ENCODE measurements at places on chromosomes 16 and 17. TPM values are rescaled to one million over a fixed set of nuclear protein-coding genes. Genes with fewer than 3 reads are reported as not detected.
A peak's percentile ranks its signal among the peaks of the same experiment; 100 is the strongest.

The RNF43 gene
- total RNA-seq, result 1.5 TPM

GRCh38 chr17:44840936-44841335 is 6.7 kb upstream of the HIGD1B start:
- DNase-seq, result no peak

The GRIN2C gene
- total RNA-seq, result not detected

DNA sequence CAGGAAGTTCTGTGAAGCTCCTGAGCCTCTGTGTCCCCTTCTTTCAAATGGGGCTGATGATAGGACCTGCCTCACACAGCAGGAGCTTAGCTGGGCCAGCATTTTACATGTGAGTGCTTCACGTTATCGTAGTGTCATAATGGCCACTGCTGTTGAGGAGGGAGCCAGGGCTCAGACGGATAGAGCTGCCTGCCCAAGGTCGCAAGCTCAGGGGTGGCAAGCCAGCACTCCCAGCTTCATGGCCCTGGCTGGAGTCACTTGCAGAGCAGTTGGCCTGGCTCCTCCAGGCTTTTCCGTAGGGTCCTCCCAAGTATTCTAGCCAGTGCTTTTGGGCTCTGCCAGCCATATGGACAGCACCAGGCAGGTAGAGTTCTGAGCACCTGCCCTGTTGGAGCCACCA is 115.1 kb downstream of the SOCS1 start:
- DNase-seq, result no peak

DNA sequence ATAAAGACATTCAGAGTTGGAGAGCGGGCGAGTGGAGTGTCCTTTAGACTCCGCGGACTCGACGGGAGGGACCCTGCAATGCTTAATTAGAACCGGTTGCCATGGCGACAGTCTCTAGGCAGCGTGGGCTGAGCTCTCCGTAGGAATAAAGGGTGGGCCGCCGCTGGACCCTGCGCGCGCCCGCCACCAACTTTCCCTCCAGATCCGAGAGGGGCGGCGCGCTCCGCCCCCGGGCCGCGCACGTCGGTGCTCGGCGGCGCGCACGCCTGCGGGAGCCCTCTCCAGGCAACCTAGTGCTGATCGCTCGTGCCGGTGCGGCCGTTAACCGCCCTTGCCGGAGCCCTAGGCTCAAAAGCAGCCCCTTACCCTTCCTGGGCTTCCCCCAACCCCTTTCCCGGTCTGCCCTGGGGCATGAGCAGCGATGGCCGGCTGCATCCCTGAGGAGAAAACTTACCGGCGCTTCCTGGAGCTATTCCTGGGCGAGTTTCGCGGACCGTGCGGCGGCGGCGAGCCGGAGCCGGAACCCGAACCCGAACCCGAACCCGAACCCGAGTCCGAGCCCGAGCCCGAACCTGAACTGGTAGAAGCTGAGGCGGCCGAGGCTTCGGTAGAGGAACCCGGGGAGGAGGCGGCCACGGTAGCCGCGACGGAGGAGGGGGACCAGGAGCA is at the start of gene PPM1E:
Gene PPM1E, plus strand, starts transcription at position 278 of the 669 bp plus-strand sequence.
- peak; percentile 56 for DNase-seq

The MAPT gene
- 0.18 TPM for total RNA-seq

DNA sequence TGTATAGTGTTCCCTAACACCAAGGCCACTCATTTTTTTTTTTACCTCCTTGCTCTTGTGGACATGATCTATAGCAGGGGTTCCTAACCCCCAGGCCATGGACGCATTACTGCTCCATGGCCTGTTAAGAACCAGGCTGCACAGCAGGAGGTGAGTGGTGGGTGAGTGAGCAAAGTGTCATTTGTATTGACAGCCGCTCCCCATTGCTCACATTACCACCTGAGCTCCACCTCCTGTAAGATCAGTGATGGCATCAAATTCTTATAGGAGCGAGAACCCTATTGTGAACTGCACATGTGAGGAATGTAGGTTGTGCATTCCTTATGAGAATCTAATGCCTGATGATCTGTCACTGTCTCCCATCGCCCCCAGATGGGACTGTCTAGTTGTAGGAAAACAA is 342.0 kb downstream of the SOX9 start:
- DNase-seq, result no peak

- no peak for DNase-seq
These were observed 2.9 kb downstream of the PERCC1 start for GRCh38 chr16:1433756-1434155.

DNA sequence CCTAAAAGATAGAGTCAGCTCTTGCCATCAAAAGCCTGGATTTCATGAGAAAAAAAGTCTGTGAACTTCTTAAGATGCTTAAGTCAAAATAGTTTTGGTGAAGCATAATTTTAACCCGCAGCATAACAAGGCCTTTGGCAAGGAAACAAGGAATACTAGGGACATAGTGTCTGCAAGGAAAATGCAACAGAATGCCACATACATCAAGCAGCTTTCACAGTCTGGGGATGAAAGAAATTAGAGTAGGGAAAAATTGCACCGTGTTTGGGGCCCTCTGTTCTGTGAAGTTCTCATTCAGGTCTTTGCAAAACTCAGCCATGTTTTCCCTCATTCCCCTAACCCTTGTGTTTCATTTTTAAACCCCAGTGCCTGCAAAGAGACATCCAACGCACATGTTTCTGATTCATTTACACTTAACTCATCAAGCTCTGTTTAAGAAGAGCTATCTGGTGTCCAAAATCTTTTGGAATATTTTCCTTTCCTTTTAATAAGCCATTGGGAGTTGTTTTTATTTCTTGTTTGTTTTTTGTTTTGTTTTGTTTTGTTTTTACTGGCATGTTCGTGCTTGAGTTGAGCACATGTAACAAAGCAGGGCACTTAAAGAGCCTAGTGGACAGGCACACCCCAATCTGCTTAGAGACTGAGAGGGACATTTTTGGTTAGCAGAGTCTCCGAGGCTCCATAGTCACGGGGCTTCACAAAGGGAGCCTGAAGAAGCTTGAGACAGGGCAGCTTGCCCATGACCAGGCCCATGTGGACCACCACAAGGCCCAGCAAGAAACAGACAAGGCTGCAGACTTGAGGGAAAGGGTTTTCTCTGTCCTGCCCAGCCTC is 116.5 kb downstream of the ANKFN1 start:
- no peak for DNase-seq

- DNase-seq, result no peak
These were observed 20.5 kb upstream of the SDR42E2 start for GRCh38 chr16:22141767-22142166.

The HOXB7 gene
- total RNA-seq, result 0.93 TPM

The SRCIN1 gene
- 0.24 TPM for total RNA-seq
